ENCODE measurements at places on chromosomes 6 and 20.

- DNase-seq = peak; percentile 24
These were observed 107.5 kb upstream of the PRSS16 start for GRCh38 chr6:27139756-27140579.

GRCh38 chr6:157433678-157434081, 52.7 kb downstream of the ZDHHC14 start:
- no peak for DNase-seq

DNA sequence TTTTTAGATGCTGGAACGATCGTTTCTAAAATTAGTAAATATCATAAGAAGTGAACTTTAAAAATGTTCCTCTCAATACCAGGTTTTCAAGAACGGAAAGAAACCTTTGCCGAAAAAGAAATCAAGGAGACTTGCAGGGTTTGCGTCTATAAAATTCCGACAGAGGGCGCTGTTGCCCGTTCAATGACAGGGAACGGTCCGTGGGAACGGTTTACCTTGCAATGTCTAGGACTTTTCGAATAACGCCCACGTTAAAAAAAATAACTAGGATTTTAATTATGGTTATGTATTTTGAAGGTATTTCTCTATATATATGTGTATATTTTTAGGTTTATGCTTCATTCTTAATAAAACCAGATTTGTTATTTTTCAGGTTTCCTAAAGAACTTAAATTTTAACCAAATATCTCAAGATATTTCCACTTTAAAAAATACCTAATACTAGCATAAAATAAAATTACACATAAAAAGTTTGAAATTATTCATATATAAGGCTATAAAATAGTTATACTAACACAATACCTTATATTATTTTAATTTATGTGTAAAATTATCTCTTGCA, 2.5 kb upstream of the TFAP2B start:
- peak; percentile 36 for DNase-seq

DNA sequence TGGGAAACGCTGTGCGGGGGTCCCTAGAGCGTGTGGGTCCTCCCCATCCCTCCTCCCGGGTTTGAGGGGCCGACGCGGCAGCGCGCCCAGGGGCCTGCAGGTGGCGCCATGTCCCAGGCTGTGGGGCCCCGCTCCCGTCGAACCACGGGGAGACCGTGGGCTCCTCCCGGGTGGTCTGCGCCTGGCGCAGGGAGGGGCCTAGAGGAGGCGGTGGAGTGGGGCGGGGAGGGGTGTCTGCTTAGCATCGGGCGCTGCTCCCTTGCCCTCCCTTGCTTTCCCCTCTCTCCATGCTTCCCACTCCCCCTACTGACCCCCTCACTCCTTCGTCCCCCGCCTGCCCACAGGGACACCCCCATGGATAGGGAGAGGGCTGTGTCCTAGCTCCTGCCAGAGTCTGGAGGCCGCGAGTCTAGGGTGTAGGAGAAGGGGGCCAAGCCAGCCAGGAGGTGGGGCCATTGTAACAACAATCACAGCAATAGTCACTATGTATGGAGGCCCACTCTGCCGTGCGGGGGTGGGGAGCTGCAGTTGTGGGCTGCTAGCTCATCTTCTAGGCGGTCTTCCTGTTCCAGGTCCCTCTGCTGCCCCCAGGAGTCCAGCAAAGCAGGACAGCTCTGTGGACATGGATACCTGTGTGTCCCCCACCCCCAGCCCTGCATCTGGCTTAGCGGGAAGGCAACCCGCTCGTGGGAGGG, 51.7 kb downstream of the CHMP4B start:
- no peak for DNase-seq

DNA sequence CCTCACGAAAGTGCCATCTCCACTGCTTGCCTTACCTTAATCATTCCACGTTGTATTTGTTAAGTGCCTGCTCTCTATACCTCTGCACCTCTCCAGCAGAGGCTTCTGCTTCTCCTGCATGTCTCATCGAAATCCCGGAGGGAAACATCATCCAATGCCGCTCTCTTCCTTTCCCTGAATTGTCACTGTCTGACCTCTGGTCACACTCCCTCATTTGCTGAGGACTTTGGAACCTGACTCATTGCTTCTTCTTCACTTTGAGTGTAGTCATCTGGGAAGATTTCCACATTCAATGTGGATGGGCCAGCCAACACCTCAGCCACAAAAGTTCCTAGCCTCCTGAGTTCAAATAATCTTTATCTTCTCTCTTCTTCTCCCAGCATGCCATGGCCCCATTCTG, 78.9 kb upstream of the BEND6 start:
- DNase-seq = no peak

DNA sequence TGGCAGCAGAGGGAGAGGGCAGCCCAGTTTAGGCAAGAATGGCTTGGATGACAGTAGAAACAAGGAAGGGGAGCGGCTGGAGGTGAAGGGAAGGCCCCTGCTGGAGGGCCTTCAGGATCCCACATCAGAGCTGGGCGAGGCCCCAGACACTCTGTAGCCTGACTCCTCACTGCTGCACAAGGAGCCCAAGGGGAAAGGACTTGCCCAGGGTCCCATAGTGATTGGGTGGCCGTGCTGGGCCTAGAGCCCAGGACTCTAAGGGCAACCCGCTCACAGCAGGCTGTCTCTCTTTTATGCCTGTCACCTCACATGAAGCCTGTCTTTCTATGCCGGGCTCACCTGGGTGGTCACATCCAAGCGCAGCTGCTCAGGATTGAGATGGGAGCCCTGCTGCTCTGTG, 9.3 kb downstream of the AARS2 start:
- no peak for DNase-seq
